Mammary epithelial cell (primary cell): ENCODE measurements at places on chromosomes 6 and 20.
A peak's percentile ranks its signal among the peaks of the same experiment; 100 is the strongest.

DNA sequence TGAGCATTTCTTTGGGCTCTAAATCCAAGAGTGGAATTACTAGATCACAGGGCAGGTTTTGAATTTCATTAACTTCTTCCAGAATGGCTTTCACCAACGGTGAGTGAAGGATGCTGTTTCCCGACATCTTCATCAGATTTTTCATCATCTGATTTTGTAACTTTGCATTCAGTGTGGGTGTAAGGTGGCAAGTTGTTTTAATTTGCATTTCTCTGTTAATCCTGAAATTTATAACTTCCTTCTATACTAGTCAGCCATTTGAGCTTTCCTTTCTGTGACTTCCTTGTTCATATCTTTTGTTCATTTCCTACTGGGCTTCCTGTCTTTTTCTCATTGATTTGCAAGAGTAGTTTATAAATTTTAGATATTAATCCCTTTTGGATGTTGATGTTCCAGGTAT is 18.7 kb upstream of the HCK start:
- no peak for DNase-seq

GRCh38 chr6:158009114-158009891 is 27.6 kb downstream of the SYNJ2 start:
- peak; percentile 17 for DNase-seq

DNA sequence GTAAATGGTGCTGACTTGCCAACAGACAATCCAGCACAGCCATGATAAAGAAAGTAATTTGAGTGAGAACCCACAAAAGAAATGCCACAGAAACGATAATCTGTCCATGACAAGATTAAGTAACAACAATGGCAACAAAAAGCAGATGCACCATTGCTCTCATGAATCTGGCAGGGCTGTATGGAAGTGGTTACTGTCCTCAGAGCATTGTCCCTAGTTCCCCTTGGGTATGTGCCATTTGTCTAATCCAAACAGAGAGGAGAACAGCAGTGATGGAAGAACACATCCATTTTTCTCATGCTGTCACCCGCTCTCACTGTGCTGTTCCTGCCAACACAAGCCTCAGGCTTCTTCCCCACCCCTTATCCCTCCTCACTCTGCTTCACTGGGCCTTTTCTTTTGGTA is 65.8 kb downstream of the REV3L start:
- DNase-seq = no peak

GRCh38 chr20:43863821-43864544 is 50.7 kb upstream of the TOX2 start:
- no peak for DNase-seq

- peak; percentile 5 for DNase-seq
Observed at GRCh38 chr20:45752746-45753145, 30.6 kb downstream of the SPINT4 start.

DNA sequence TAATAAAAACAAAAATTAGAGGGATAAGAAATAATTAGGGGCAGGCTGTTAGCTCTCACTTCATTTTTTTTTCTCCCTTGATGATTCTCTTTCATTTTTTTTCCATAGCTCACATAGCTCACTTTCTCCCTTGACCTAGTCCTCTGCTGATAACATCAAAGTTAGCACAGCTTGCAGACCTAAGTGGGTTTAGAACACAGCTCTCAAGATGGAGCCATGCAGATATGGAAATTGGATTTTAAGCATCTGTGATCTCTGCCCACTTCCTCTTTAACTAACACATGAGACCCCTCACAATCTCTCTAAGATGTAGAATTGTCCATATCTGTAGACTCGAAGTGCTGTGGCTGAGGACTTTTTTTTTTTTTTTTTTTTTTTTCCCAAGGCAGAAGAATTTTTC is 257.1 kb downstream of the SOX4 start:
- no peak for DNase-seq
